ENCODE measurements at places on chromosomes 4 and X. TPM values are rescaled to one million over a fixed set of nuclear protein-coding genes. Genes with fewer than 3 reads are reported as not detected.

The XG gene
- 4.7 TPM for total RNA-seq

The ARHGAP6 gene
- 51.9 TPM for total RNA-seq

The TASL gene
- 0.38 TPM for total RNA-seq

The HS6ST2 gene
- total RNA-seq = not detected

The MAGEB4 gene
- not detected for total RNA-seq

The CLIC2 gene
- 78.3 TPM for total RNA-seq

The FHDC1 gene
- 17.7 TPM for total RNA-seq

The SYNPO2 gene
- 17.4 TPM for total RNA-seq

The SMARCA5 gene
- total RNA-seq = 62.7 TPM

The SSX4 gene
- not detected for total RNA-seq

The ANXA3 gene
- total RNA-seq = 167 TPM

The FGF16 gene
- not detected for total RNA-seq

Data from thyroid gland (tissue), 4 donors.